Activated naive CD8-positive, alpha-beta T cell treated with anti-CD3 and anti-CD28 coated beads, Interleukin-2, amount 10 ng/mL, durations not matched to agents 7 days and 5 days (primary cell): ENCODE measurements at places on chromosomes 6 and 20. TPM values are rescaled to one million over a fixed set of nuclear protein-coding genes. Genes with fewer than 3 reads are reported as not detected.

- no peaks in the 10 kb centered on the region for H3K36me3 ChIP-seq
- H3K4me1 ChIP-seq, result peaks cover 2% of the 10 kb centered on the region
- no peak for DNase-seq
- peaks cover 9% of the 10 kb centered on the region for H3K27me3 ChIP-seq
- H3K27ac ChIP-seq, result no peak overlapping the region
- H3K4me3 ChIP-seq, result no peak overlapping the region
Measured at GRCh38 chr6:125104425-125104824, 49.1 kb upstream of the TPD52L1 start.

DNA sequence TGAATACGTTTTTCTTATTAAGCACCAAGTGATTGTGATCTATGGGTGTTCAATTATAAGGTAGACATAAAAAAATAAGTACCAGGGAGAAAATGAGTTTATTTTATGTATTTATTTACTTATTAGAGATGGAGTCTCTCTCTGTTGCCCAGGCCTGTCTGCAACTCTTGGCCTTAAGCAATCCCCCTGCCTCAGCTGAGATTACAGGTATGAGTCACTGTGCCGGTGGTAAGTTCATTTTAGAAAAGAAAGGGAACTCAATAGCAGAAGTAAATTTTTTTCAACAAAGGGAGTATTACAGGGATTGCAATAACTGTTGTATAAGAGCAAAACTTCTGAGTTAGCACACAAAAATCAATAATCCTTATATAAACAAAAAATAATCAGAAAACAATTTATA, 98.7 kb upstream of the FUT9 start:
- no peaks in the 10 kb centered on the region for H3K27me3 ChIP-seq
- H3K4me3 ChIP-seq, result no peak overlapping the region
- no peaks in the 10 kb centered on the region for H3K36me3 ChIP-seq
- DNase-seq, result no peak

- H3K4me1 ChIP-seq, result peaks cover 2% of the 10 kb centered on the region
- H3K27me3 ChIP-seq, result no peaks in the 10 kb centered on the region
- no peak for DNase-seq
- no peak overlapping the region for H3K27ac ChIP-seq
- no peaks in the 10 kb centered on the region for H3K36me3 ChIP-seq
Measured at GRCh38 chr20:53124075-53124551, 152.0 kb downstream of the TSHZ2 start.

DNA sequence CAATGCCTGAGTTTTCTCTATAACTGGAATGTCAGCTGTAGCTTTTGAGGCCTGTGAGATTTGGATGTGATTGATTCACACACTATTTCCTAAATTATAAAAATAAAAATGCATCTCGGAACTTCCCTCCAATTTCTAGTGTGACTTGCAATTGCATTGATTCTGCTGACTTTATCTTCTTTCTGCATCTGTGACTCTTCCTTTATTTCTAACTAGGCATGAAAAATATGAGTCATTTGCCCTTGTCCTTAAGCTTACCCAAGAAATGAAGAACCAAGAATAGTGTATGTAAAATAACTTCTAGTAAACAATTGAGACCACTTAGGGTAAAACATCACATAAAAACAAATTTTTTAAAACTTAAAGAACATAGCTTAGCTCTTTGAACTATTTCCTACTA, 12.9 kb downstream of the OR2J2 start:
- no peaks in the 10 kb centered on the region for H3K36me3 ChIP-seq
- DNase-seq, result no peak
- H3K27ac ChIP-seq, result no peak overlapping the region
- no peak overlapping the region for H3K4me3 ChIP-seq
- H3K27me3 ChIP-seq, result peaks cover 9% of the 10 kb centered on the region
- H3K4me1 ChIP-seq, result no peaks in the 10 kb centered on the region

DNA sequence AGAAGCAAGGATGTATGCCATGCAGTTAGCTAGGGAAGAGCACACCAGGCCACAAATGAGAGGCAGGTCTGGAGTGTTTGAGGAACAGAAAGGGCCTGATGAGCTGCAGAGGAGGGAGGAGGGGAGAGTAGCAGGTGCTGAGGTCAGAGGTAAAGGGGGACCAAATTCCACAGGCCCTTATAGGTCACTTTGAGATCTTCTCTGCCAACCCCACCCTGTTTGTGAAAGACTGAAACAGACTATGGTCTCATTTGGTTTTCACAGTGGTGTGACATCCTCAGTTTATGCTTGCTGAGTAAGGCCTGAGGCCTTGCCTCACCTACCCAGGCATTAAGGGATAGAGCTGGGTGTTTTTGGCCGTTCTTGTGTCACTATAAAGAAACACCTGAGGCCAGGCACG, 187.7 kb upstream of the MYLIP start:
- H3K4me3 ChIP-seq, result no peak overlapping the region
- H3K27ac ChIP-seq, result no peak overlapping the region
- no peaks in the 10 kb centered on the region for H3K36me3 ChIP-seq
- no peaks in the 10 kb centered on the region for H3K4me1 ChIP-seq
- H3K27me3 ChIP-seq, result peaks cover 4% of the 10 kb centered on the region

- H3K27ac ChIP-seq, result peak overlapping the region; percentile 48
- H3K27me3 ChIP-seq, result no peaks in the 10 kb centered on the region
- H3K4me1 ChIP-seq, result peaks cover 26% of the 10 kb centered on the region
Measured at GRCh38 chr20:4820806-4821518, 99.3 kb downstream of the PRND start.

GRCh38 chr6:169564453-169565240, 137.2 kb downstream of the WDR27 start:
- H3K4me1 ChIP-seq, result peaks cover 17% of the 10 kb centered on the region
- H3K4me3 ChIP-seq, result no peak overlapping the region
- no peak overlapping the region for H3K27ac ChIP-seq

HCRTR2 gene
- not detected for total RNA-seq

GRCh38 chr6:136716917-136717715, 75.2 kb downstream of the MAP3K5 start:
- H3K4me3 ChIP-seq, result no peak overlapping the region
- H3K27me3 ChIP-seq, result no peaks in the 10 kb centered on the region
- no peak overlapping the region for H3K27ac ChIP-seq
- DNase-seq, result no peak

- H3K27me3 ChIP-seq, result peaks cover 1% of the 10 kb centered on the region
- no peak overlapping the region for H3K27ac ChIP-seq
- no peak for DNase-seq
- peak overlapping the region; percentile 19 for H3K4me3 ChIP-seq
Measured at GRCh38 chr20:61387204-61387953, 135.3 kb downstream of the CDH4 start.

CPXM1 gene
- 0.25 TPM for total RNA-seq

IL17F gene
- not detected for total RNA-seq
